ENCODE measurements at places on chromosomes 3 and 15.

DNA sequence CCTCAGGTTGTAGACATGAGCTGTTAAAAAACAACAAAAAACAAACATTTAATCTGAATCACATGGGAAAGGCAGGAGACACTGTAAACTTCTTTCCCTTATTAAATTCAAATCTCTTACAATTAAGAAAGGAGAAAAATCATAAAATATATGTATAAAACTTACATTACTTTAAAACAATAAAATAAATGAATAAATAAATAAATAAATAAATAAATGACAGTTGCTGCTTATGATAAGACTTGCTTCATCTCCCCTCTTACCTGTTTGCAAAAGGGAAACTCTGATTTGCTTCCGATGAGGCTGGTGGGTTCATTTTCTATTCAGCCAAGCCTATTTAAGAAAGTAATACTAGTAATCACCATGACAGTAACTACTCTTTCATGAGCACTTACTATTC lies 353.4 kb upstream of the TBL1XR1 start:
- DNase-seq, result no peak

DNA sequence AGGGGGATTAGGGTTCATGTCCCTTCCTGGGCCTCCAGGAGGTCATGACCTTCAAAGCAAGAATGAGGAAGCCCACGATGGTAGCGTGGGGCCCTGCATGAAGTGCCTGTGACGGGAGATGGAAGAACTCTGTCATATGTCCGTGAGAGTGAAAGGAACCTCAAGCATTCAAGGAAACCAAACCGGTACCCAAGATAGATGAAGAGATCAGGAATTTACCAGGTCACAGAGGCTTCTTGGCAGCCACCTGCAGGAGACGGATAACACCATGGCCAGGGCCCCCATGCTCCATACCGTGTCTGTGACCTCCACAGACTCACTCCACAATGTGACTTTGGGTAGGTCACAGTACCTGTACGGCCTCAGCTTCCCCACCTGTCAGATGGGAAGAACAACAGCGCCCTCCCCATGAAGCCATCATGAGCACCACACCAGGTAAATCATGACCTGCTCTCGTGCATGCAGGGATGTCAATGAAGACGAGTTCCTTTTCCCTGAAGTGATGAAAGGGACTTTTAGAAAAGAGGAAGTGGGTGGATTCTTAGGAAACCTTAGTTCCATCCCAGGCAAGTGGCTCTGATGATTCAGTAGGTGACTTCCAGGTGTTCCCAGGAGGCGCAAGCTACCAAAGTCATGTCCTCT lies 23.3 kb upstream of the CYP11A1 start:
- DNase-seq, result no peak

DNA sequence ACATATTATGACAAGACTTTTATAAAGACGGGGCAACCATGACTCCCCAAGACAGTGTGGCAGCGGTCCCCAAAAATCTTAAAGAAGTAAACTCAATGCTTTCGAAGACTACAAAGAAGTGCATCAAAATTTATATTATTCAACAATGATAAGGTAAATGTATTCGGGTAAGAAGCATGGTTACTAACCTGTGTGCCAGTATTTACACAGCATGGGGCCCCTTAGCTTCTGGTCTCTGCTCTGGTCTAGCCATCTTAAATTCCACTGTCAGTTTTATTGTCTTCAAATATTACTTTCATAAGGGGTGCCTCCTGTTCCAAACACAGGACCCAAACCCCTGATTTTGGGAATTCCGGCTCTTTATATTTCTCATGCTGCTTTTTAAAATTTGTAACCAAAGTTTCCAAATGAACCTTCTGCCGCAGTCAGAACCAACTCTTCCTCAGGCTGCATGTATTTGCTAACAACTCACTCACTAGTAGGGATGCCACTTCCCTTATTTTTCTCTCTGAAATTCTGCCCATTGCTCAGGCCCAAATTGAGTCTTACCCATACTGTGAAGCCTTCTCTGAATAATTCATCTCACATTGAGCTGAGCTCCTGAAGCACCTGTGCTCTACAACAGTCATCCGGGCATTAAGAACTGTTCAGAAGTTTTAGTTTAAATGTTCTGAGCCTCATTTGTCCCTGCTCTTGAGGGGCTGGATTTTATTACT lies 1.2 kb downstream of the TTC23 start:
- DNase-seq, result no peak

DNA sequence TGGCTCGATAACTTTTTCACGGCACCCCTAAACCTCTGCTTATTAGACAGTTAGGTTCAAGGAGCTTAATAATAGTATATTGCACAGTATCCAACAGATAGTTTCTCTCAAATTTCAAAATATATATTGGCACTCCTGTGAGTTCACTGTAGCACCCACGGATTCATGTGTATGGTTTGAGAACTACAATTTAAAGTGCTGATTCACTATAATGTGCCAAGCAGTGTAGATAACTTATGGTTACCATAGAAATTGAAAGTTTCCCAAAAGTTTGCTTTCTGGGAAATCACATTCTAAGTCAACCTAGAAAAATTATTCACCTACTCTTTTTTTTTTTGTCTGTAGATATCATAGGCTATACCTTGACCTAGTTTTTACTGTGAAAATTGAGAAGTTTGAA lies 86.6 kb downstream of the GAP43 start:
- DNase-seq, result no peak

DNA sequence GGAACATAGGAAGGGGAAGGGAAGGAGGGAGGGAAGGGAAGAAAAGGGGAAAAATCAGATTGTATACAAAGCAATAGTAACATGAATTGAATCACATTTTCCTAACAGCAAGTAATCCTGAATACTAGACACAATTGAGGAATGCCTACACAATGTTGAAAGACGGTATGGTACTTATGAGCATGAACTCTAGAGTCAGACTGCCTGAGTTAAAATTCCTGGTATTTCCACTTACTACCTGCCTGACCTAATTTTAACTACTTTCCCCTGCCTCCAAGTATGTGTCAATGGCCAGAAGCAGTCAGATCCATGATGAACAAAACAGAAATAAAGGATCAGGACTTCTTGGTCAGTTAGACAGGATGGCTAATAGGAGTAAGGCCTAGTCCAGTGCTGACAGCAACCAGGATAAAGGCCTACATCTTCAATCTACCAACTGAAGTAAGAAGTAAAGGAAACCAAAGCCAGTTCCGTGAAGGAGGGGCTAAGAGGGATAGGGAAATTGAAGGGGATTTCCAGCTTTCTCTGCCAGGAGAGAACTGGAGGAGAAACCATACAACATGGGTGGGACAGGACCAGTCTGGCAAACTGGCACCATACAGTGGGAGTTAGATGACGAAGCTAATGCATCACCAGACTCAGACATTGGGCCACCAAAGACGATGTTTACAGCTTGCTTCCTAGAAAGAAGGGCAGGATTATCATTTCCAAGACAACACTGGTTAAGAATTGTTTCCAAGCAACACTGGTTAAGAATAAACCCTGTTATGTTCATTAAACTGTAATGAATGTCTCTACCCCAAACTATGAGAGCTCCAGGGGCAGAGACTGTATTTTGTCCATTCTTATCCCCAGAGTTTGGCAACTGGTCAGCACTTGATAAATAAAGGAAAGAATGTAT lies 151.6 kb upstream of the UBE2E2 start:
- no peak for DNase-seq

DNA sequence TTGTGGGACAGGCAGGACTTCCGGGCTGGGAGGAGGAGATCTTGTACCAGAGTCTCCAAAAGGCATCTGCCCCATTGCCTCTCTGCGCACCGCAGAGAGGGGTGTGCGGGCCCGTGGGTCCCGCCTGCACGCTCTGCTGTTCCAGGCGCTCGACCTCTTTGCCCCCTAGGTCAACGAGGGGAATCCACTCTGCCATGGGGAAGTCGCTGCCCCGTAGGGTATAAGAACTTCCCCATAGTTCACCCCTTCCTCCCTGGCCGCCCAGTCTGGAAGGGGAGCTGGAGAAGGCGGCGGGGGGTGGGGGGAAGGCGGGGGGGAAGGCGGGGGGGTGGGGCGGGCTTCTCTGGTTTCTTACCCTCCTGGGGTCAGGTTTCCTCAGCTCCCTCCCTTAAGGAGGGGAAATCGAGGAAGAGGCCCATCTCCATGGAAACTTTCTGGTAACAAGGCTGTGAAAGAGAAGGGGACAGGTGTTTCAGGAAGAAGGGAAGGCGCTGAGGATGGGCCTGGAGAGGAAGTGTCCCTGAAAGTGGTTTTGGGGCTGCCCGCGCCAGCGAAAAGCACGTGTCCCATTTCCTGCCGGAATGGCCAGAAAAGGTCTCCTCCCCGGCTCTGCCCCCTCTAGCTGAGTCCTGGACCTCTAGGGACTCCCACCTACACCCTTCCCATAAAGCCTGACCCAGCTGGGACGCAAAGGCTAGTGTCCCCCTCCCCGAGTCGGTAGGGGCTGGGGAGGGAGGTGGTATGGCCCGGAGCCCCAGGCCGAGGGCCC lies 27.5 kb downstream of the NR1I2 start:
- no peak for DNase-seq

Data from fibroblast of the conjunctiva (primary cell).